Right ventricle myocardium superior (tissue), 1 donor: ENCODE measurements at places on chromosomes 7 and 10. TPM values are rescaled to one million over a fixed set of nuclear protein-coding genes. Genes with fewer than 3 reads are reported as not detected.

SLC13A1 gene
- total RNA-seq: not detected

KIAA1549 gene
- total RNA-seq: 2.1 TPM

RAMP3 gene
- total RNA-seq: 31.2 TPM

CALHM3 gene
- total RNA-seq: not detected

- DNase-seq: no peak
Observed at GRCh38 chr7:140127360-140128127, 49.2 kb downstream of the KDM7A start.

- DNase-seq: no peak
Observed at GRCh38 chr7:27167916-27168264, 2.6 kb upstream of the HOXA9 start.

DNA sequence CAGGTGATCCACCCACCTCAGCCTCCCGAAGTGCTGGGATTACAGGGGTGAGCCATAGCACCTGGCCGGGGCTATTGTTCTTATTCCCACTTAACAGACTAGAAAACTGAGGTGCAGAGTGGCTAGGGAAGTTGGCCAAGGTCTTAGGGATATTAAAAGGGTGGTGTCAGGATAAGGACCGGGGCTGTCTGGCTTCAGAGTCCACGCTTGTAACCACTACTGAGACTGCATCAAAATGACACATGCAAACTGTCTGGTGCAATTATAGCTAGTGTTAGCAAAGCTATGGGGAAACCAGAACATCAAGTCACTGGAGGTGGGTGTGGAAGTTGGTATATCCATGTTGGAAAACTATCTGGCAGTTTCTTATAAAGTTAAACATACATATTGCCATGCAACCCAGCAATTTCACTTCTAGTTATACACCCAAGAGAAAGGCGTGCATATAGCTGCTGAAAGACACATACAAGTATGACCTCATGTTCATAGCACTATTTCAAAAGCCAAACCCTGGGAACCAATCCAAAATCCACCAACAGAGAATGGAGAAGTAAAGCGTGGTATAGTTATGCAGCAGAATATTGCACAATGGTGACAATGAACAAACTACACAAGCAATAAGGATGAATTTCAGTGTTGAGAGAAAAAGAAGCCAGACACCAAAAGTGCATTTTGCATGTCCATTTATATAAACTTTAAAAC is 33.9 kb upstream of the EEPD1 start:
- no peak for DNase-seq

GRCh38 chr7:149850716-149851115 is 12.5 kb downstream of the ZNF862 start:
- no peak for DNase-seq

GRCh38 chr10:59346321-59346720 is 16.0 kb downstream of the FAM13C start:
- no peak for DNase-seq

- no peak for DNase-seq
Observed at GRCh38 chr7:50696810-50697582, 85.7 kb downstream of the GRB10 start.

DNA sequence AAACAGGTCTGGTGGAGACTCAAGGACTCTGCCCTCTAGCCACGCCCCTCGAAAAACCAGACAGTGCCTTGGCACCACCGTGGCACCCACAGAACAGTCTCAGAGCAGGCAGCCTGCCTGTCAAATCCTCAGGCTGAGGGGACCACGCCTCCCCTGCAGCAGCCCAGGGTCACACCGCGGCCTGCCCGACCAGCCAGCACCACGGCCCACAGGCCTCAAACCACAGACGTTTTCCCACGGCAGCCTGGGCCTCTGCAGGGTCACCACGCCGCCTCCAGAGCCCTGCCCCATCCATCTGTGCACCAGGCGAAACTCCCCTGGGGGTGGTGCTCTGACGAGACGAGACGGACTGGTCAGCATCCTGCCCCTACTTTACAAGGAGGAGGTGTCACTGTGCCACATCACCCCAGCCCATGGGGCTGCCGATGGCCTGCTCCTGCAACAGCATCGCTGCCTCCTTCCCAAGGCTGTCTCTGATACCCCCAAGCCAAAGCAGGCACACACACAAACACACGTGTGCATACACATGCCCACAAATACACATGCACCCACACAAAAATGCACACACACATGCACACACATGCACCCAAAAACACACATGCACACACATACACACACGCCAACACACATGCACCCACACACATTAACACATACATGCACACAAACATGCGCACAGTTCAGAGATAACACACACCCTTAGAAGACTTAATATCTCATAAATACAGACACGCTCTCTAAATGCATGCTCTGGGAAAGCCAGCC is 24.6 kb downstream of the PAPOLB start:
- DNase-seq: peak; percentile 31

DNA sequence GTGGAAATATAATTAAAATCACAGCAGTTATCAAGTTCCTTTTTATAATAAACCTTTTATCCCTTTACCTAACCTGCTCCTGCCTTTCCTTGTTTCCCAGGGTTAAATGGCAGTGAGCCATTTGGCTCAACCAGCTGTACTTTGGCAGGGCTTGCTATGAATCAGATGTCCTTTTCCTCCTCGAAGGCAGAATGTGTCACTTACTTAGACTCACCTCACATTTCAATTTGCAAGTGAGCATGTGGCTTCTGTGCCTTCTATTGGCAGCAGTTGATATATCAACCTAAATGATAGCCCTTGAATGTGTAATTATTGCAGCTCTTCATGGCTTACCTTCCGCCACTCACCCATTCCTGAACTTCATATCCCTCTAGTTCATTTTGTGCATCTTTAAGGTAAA is 301.7 kb downstream of the CSTF2T start:
- peak; percentile 65 for DNase-seq

DNA sequence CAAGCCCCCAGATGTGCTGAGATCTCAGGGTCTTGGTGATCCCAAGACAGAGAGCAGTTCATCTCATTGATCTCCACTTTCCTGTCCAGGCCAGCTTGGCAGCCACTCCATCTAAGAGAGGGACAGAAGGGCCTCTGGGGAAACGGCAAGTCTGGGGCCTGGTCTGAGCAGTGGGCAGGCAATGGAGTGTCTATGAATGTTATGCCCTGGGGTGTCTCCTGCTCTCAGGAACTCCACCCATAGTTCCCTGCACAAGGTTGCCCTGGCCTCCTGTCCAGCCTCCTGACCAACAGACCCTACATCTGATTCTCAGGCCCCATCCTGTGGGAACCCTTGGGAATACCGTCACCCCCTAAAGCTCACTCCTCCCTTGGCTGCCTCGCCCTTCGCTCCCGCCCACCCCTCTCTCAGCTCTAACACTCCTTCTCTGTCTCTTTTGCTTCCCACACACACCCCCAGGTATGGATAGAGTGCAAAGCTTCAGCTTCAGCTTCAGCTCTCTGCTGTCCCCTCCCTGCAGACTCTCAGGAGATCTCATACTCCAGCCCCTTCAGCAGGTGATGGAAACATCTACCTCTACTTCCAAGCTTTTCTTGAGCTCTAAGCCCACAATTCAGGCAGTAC is 83.0 kb downstream of the HIF1AN start:
- DNase-seq: no peak

- peak; percentile 65 for DNase-seq
Observed at GRCh38 chr10:119252051-119252465, 44.7 kb downstream of the GRK5 start.

- no peak for DNase-seq
Observed at GRCh38 chr10:100725869-100726426, 19.4 kb upstream of the PAX2 start.

GRCh38 chr7:1769286-1770200 is 99.5 kb downstream of the ELFN1 start:
- no peak for DNase-seq

DNA sequence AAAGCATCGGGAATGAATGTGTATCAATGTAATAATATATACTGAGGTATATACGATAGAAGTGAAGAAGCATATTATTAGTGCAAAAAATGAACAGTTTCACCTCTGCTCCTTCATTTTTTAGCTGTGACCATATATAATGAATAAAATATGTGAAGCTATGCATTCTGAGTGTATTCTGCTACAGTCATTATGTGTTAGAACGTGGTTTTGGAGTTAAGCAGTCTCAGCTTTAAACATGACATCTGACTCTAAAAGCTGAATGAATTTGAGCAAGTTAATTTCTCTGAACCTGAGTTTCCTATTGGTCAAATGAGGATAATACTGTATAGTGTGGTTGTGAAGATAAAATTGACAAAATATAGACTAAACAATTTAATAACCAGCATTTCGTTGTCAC is 358.1 kb downstream of the SUGCT start:
- DNase-seq: no peak
